ENCODE measurements at places on chromosomes 2 and 18.

DNA sequence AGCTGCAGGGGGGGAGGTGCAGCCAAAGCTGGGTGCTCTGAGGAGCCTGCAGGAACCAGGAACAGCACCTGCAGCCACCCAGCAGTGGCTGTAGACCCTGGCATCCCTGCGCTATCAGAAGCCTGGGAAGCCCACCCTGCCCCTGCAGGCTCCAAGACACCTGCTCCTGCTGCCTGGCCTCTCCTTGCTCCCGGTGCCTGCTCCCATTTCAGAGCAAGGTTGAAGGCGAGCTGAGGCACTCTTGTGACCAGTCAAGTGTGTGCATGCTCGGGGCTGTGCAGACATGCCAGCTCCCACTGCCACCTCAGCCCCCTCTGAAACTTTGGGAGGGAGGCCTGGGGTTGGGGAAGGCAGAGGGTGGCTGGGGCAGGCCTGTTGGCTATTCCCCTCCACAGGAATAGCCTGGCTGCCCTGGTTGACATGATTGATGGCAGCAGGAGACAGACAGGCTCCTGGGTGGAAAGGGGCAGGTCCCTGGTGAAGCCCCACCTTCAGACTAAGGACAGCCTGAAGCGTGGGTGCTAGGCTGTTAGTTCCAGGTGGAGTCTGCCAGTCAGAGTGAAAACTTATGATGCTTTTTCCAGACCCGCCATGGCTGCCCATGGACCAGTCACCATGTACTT lies 151.4 kb downstream of the MBD5 start:
- DNase-seq = no peak

DNA sequence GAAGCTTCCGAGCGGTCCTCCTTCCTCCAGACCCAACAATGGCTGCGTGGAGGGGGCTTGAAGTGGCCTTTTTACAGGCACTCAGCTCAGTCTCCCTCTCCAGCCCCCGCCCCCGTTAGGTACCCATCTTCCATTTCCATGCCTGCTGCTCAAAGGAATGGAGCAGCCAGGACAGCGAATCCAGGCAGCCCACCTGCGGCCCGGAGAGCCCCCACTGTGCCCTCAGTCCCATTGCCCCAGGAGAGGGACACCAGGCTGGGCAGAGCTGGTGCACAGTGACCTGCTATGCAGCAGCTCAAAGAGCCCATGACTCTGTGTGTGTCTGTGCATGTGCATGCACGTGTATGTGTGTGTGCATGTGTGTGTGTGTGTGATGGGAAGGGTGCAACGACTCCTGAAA lies 10.6 kb upstream of the POMC start:
- no peak for DNase-seq

GRCh38 chr18:11339188-11339775 lies 189.9 kb upstream of the PIEZO2 start:
- peak; percentile 31 for DNase-seq

DNA sequence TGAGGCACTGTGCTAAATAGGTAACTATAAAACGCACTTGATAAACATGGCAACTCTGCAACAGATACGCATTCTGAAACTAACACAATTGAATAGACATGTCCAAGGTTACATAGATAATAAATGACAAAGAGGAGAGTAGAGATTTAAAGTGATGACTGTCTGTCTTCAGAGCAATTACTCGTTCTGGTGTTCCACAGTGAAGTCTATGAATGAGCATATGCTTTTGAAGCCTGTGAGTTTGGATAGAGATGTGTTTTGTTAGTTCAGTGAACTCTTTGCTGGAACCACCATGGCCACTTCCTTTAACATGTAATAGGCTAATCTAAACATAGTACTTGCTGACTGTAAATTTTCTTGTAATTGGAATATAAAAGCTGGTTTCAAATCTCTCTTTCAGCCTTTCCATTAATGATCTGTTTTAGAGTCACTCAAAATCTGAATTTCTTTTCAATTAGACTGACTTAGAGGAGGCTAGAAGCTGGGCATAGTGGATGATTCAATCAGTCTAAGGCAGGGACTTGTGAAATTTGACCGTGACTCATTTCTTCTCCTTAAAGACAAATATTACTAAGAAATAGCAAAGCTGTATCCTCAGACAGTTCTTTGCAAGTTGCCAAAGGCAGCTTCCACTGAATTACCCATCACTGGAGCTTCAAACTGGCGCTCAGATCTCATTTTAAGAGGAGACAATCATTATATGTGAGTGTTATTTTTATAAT lies 1130.1 kb upstream of the CELF4 start:
- DNase-seq = no peak

DNA sequence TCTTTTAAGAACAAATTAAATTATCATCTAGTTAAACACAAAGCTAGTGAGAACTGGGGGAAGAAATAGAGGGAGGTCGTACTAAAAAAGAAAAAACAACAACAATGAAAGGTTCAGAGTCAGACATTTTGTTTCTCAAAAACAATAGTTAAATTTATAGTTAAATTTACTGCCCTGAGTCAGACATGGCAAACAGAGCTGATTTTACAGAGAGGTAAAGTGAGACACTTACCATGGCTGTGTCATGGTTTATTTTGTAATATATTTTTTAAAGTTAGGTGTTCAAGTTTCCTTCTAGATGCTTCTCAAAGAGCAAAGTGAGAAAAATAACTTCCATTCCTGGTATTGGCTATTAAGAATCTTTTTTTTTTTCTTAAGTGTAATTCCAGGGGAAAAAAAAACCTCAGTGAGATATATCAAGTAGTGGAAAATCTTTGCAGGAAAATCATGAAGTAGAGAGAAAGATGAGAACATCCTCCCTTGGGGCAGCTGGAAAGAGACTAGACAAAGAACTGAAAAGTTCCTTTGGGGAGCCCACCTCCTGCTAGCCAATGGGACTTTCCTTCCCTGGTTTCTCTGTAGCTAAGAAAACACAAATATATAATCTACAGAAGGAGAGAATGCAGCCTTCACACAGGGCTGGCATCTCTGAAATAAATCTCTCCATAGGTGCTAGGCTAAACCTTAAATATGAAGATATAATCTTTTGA lies 12.3 kb downstream of the KLF7 start:
- DNase-seq = no peak

DNA sequence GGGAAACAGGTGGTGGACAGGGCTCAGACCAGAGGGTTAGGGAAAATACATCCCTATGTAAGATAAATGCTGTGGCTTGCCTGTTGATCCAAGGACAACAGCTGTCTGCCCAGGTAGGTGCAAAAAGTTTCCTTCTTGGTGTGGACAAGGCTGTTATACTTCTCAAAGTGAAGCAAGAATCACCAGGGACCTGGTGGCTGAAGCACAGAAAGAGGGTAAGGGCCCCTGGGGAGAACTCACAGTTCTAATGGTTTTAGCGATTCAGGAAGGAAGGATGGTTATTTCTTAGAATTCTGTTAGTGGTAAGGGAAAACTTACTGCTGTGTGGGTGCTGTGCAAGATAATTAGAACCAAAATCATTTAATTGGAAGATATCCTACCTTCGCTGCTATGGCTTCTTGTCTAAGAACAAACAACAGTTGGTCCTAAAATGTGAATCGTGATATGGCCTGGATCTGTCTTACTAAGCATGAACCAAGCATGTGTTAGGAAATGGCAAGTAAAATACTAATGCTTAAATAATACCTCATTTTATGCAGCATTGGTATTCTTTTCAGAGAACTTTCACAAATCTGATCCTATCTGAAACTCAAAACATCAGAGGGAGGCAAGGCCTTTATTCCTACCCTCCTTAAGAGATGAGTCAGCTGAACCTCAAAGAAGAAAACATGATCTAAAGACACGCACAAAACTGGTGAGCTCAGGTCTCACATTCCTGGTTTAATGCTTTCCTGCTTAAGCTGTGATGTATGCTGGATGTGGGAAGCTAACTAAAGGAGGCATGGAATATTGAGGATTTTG lies 159.2 kb upstream of the THUMPD2 start:
- DNase-seq = no peak

DNA sequence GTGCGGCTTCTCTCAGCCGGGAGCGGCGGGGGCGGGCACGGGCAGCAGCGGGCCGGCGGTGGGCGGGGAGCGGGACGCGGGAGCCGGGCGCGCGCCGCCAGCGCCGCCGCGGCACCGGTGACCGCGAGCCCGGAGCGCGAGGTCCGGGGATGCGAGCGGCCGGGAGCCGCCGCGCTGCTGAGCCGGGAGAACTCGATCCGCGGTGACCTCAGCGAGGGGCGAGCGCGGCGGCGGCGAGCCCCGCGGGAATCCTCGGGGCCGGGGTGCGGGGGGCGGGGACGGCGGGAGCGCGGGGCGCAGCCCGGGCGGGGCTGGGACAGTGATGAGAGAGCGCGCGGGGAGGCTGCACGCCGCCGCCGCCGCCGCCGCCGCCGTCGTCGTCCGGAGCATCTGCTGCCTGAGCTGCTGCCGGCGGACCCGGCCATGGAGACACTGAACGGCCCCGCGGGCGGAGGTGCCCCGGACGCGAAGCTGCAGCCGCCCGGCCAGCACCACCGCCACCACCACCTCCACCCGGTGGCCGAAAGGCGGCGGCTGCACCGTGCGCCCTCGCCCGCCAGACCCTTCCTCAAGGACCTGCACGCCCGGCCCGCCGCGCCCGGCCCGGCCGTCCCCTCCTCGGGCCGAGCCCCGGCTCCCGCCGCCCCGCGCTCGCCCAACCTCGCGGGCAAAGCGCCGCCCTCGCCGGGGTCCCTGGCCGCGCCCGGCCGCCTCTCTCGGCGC lies at the start of gene MTCL1:
Gene MTCL1 (plus strand): TSS at position 319 of the 723 bp plus-strand sequence. CDS start 105 bp downstream, at position 424.
- DNase-seq = no peak

GRCh38 chr2:102240640-102241370 lies 54.0 kb downstream of the IL1RL2 start:
- DNase-seq = peak; percentile 88

GRCh38 chr2:96683972-96684820 lies 41.6 kb downstream of the FER1L5 start:
- DNase-seq = no peak

- DNase-seq = no peak
Measured at GRCh38 chr2:232502511-232502910, 14.9 kb upstream of the ECEL1 start.
